Effector CD4-positive, alpha-beta T cell (primary cell): ENCODE measurements at places on chromosomes 2 and 18.

- DNase-seq = no peak
Measured at GRCh38 chr2:119485336-119486110, 38.8 kb downstream of the SCTR start.

DNA sequence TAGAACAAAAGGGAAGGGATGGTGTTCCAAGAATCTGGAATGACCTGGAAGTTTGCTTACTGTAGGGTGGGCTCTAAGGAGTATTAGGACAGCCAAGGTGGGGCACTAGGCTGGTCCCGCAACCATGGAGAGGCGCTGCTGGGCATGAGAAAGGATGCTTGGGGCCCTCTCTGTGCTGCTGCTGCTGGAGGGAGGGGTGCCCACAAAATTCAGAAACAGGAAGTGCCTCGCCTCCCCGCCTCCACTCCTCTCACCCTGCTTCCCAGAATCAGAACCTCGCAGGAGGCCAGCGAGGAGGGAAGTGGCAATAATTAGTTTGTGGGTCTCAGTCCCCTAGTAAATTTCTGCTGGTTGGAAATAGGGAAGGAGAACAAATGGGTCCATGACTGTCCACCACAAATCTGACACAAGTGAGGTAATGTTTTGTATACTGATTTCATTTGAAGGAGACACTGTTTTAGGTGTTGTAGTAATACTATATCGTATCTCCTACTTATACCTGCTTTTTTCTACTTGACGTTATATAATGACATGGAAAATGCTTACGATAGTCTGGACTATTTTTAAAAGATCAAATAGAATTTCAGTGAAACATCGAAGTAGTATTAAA is 7.9 kb upstream of the PDCL3 start:
- DNase-seq = peak; percentile 9

DNA sequence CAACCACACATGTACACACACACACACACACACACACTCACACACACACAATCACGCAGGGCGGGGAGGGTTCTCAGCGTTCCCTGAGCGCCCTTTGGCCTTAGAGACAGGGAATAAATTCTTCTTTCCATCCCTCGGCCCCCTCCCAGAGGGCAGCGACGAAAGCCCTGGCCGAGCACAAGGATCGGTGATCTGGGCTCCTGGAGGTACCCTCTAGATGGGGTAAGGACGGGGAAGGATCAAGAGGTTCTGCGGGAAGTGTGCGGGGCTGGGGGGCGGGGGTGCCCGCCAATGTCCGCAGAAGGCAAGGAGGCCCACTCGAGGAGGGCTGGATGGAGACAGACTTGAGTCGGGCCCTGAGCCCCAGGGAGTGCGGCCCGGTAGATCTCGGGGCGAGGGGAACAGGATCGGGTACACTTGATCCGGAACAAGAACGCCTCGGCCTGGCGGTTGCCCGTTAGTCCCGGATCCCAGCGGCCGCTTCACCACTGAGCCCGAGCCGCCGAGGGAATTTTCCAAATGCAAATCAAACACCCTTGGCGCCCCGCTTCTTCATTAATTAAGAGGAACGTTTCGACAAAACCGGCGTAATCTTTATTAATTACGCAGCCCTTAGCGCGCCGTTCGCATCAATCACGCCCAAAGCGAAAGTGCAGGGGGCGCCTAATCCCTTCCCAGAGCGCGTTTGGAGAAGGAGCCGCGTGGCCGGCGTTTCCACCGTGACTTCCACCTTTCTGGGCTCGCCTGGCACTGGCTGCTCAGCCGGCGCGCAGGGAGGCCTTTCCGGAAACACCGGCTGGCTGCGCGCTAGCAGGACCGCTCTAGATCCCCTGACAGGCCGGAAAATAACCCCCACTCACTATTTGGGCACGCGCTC is 7.0 kb upstream of the PAX3 start:
- no peak for DNase-seq

DNA sequence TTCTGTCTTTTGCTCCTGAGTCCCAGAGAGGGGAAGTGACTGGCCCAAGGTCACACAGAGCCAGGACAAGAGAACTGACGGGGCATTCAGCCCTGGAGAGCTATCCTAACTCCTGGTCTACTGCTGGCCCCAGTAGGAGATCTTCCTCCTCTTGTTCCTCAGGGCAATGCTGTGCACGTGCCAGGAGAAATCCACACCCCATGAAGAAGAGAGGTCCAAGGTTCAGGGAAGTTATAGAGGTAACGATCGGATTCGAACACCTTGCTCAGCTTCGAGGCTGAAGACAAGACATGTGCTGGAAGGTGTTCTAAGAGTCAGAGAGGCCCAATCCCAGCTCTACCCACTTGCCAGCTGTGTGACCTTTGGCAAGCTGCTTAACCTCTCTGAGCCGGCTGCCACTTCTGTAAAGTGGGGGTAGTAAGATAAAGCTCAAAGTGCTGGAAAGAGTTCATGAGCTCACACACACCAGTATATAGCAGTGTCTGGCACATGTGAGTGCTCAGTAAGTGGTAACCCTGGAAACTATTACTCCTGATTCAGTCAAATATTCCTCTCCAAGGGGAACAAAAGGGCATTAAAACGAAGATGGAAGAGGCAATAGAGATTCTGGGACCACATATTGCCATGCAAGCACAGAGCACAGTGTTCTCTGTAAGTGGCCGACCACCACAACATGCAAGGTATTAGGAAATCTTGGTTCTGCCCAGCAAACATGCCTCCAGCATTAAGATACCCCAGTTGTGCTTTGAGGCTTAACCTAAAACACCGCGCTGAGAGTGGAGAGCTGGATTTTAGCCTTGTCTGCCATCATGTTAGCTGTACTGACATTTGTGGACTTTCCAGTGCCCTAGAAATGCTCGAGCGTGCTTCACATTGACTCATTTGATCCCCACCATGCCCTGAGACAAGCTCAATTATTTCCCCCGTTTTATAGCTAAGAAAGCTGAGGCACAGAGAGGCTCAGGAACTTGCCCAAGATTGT is 25.6 kb downstream of the SERTAD2 start:
- DNase-seq = no peak

- no peak for DNase-seq
Measured at GRCh38 chr2:26164641-26165211, 8.2 kb upstream of the GAREM2 start.
